ENCODE measurements at places on chromosomes 1 and 21.

DNA sequence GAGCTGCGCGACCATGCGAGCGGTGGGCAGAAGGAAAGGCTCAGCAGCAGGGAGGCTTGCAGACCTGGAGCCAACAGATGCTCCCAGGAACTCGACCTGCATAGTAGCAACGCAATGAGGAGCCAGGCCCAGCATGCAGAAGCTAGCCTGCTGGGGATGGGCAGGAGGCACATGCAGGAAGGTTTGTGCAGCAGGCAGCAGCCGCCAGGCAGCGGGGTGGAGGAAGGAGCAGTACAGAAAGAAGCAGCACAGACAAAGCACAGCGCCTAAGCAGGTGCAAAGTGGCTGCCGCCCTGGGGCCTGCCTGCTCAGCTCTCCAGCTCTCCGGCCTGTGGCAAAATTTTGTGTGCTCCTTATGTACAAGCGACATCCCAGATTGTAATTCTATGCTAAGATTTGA is 213.5 kb upstream of the MAP1LC3C start:
- DNase-seq: no peak

GRCh38 chr1:187300081-187300480 is 471.3 kb downstream of the PLA2G4A start:
- DNase-seq: no peak

DNA sequence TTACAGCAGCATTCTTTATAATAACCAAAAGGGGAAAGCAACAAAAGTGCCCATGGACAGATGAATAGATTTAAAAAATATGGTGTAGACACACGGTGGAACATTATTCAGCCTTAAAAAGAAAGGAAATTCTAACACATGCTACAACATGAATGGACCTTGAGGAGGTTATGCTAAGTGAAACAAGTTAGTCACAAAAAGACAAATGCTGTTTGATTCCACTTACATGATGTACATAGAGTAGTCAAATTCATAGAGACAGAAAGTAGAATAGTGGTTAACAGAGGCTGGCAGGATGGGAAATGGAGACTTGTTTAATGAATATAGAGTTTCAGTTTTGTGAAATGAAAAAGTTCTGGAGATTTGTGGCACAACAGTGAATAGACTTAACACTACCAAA is 151.4 kb downstream of the CYYR1 start:
- DNase-seq: no peak

- DNase-seq: no peak
Measured at GRCh38 chr21:28252928-28253327, 739.7 kb downstream of the LTN1 start.

DNA sequence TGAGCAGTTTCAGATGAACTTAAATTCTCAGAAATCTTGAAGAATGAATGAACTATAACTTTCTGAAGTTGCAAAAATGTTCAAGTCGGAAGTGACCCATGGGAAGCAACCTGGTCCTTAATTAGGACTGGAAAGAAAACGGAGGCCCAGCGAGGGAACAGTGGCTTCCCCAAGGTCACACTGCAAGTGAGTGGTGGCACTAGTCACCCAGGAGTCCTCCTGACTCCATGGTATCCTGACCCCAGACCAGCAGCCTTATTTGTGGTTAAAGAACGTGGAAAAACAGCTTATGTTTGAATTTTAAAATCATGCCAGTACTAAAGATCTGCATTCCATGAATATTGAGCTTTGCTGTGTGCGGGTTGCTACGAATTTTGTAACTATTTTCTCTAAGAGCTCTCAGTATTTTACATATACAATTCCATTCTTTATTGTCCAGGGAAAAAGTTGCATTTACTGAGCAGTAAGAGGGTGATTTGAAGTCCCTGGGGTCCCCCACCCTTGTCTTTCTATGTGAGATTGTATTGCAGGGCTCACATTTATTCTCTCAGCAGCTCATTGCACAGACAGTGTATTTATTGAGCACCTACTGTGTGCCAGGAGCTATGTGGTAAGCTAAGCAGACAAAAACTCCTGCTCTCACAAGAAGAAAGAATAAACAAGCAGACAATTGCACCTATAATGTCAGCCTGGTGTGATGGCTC is 61.6 kb upstream of the ATP5PO start:
- DNase-seq: no peak

GRCh38 chr21:39048064-39048463 is 135.2 kb downstream of the PSMG1 start:
- no peak for DNase-seq

- no peak for DNase-seq
Measured at GRCh38 chr1:75529488-75529887, 81.4 kb downstream of the SLC44A5 start.

GRCh38 chr1:50968821-50969610 is 1.0 kb upstream of the CDKN2C start:
- DNase-seq: peak; percentile 22

GRCh38 chr1:66003690-66004089 is 211.0 kb downstream of the PDE4B start:
- no peak for DNase-seq

GRCh38 chr21:24014381-24014780 is 1592.9 kb downstream of the MRPL39 start:
- no peak for DNase-seq

DNA sequence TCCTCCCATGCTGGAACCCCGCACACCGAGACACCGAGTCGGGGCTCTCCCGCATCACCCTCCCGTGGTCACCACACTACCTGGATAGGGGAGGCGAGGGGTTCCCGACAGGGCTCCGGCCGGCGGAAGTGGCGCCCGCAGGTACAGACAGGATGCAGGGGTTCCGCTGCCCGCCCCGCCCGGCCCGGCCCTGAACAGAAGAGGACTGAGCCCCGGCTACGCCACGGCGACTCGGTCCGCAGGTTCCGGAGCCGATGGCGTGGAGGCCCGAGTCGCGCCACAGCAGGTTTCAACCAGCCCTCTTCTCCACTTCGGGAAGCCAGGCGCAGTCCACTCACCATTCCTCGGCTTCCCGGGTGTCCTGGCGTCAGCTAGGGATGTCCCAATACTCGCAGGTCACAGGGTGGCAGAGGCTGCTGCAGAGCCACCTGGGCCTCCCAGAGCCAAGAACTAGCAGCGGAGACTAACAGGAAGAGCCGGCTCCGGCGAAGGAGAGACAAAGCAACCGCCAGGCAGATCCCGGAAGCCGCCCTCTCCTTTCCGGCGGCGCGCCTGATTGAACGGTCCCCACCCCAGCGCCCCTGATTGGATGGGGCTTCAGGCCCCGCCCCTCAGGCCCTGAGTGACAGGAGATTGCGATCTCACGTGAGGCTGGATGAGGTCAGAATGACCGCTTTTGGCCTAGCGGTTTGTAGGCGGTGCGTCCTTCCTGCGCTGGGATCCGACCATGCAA is at the start of gene ZNF669:
Gene ZNF669, minus strand, starts transcription at position 498 of the 733 bp plus-strand sequence. Its CDS starts 157 bp downstream, at position 341.
- DNase-seq: peak; percentile 88

DNA sequence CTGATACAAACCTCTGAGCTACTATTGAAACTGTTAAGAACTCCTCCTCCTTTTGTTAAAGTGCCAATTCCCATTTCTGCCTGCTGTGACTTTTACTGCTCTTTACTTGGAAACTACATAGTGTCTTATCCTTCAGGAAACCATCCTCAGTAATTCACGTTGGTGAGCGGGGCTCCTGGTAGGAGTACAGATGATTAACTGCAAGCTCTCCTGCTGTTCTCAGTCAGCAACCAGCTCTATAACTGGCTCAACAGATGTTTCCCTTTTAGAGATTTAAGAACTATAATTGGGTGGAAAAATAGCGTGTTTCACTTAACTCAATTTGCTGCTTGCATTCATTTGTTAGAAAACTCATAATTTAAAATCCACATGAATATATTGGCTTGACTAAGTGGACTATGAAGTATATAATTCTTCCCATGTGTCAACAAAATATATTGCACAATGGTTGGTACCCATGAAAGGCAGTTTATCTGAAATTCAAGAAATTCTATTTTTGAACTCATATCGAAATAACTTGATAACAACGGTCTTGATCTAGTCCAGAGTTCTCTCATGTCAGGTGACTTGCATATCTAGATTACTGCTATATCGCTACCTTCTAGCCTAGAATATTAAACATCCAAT is 574.0 kb downstream of the KCNT2 start:
- no peak for DNase-seq

DNA sequence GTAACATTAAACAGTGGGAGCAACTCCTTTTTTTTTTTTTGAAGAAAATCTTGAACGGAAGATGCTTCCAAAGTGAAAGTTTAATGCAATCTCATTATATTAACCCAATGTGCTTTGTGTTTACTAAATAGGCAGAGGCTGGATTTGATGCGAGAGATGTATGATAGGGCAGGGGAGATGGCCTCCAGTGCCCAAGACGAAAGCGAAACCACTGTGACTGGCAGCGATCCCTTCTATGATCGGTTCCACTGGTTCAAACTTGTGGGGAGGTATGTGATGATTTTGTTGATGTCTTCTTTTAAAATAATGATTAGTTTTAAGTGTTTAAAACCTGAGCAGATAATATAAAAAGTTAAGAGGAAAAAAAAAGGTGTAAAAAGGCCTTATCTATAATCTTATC is 74.2 kb upstream of the PGD start:
- DNase-seq: no peak

DNA sequence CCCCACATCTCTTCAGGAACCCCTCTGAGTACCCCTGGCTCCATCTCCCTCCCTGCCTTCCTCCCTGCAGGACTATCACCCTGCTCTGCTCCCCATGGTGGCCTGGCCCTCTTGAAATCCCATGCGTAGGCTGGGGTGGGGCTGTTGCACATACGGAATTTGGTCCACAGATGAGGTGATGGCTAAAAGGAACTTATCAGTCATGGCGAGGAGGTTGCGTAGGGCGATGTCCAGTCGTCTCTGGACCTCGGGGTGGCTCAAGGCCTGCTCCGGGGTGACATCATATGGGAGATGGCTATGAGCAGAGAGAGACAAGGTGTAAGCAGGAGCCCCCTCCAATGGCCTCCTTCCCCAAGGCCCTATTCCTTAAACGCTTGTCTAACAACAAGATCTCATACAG is 35.3 kb downstream of the IQGAP3 start:
- no peak for DNase-seq

- no peak for DNase-seq
Measured at GRCh38 chr1:44962729-44963128, 23.7 kb downstream of the EIF2B3 start.

GRCh38 chr1:52904927-52905698 is 16.4 kb downstream of the ECHDC2 start:
- DNase-seq: peak; percentile 21

- DNase-seq: no peak
Measured at GRCh38 chr1:157696966-157697628, 3.5 kb downstream of the FCRL3 start.

DNA sequence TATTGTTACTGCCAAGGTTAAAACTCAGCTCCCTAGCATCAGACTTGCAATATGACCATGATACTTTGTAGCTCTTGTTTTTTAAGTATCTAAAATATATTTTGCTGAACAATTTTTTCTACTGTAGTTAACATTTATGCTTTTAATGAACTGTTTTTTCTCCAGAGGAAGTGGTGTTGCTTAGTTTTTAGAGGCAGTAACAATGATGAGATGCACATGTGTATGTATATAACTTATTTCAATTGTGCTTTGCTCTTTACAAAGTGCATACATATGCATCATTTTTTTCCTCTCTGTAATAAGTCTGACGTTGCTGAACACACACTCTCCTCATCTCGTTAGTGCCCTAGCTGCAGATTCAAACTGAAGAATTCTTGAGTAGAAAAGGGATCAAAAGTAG is 418.8 kb downstream of the ZP4 start:
- no peak for DNase-seq

GRCh38 chr1:110875216-110875731 is 2.3 kb downstream of the CD53 start:
- peak; percentile 31 for DNase-seq

DNA sequence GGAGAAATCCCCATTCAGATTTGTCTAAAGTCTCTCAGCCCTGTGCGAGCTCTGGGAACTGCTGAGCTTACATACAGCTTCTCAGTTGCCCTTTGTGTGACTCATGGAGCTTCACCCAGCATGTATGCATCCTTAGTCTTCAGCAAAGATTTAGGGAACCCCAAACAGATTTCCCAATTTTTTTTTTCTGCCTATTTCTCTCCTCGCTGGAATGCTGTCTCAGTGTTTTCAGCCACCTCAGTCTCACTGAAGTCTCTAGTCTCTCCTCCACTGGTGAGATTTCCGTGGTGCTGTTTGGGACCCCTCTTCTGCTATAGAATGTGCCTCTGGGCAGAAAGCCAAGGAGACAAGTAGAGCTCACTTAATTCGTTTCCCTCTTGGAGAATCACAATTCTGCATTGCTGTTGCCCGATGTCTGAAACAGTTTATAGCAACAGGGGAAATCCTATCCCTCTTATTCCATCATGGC is 28.1 kb upstream of the TXLNA start:
- DNase-seq: no peak

DNA sequence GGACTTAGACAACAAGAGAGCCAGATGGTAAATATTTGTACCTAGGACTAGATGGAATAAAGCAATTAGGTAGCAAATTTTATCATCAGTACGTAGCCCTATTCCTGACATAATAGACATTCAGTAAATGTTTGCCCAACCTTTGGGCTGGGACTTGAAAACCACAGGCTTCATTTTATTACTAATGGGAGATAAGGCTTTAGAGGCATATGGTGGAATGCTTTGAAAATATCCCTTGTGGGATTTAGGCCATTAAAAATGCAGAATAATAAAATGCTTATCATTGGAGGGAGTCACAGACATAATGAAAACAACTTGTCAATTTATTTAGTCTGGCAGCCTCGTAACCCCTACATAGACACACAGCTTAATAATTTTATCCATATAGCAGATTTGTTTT is 296.1 kb upstream of the SPAG17 start:
- DNase-seq: no peak

- DNase-seq: no peak
Measured at GRCh38 chr1:161706482-161707347, at the start of gene FCRLA. FCRLA (plus strand) TSS chr1:161707229; CDS start chr1:161707265, 36 bp downstream.

Data from activated CD4-positive, alpha-beta T cell treated with anti-CD3 and anti-CD28 coated beads, Interleukin-2, amount 50 U/mL, for 1 hour (primary cell).